ENCODE measurements at places on chromosomes 13 and 19. TPM values are rescaled to one million over a fixed set of nuclear protein-coding genes. Genes with fewer than 3 reads are reported as not detected.

GRCh38 chr13:37326334-37326733 is 220.9 kb upstream of the CSNK1A1L start:
- DNase-seq = no peak

- no peak for DNase-seq
These were observed 67.8 kb upstream of the SERTM1 start for GRCh38 chr13:36606060-36606459.

DNA sequence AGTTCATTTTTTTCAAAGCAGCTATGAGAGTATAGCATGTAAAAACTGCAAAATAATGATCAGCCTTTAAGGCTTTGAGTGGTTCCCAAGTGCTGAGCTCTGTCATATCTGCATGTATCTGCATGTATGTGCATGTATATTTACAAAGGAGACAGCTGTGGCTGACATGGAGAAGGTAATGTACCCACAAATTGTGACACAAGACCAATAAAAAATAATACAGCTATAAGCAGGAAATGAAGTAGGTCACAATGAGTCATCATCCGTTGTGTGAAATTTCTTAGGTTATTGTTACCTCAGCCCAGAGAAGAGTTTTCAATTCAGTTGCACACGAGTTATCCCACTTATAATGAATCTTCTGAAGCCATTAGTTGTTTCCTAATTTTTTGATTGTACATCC is 60.9 kb upstream of the MED4 start:
- DNase-seq = peak; percentile 25

- DNase-seq = no peak
These were observed 40.5 kb upstream of the RCBTB2 start for GRCh38 chr13:48573213-48574007.

The MBD3L2 gene
- not detected for total RNA-seq

The PDX1 gene
- total RNA-seq = not detected

Measured in HFFc6 (cell line).